ENCODE measurements at places on chromosomes 1 and 21. TPM values are rescaled to one million over a fixed set of nuclear protein-coding genes. Genes with fewer than 3 reads are reported as not detected.

DNA sequence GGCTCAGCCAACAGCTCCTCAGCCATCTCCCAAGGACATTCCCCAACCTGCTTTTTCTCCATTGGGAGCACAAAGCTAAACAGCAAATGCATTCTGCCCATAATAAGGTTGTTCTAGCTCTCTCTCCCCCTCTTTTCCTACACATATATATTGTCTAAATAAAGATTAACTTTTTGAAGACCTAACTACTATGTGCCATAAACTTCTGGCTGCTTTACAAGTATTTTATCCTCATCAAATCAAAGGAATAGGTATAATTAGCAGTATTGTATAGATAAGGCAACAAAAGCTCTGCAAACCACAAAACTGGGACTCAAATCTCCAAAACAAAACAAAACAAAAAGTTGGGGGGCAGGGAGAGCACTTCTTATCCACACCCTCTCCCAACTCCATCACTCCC is 43.4 kb downstream of the TGFBR3 start:
- no peak for DNase-seq

DNA sequence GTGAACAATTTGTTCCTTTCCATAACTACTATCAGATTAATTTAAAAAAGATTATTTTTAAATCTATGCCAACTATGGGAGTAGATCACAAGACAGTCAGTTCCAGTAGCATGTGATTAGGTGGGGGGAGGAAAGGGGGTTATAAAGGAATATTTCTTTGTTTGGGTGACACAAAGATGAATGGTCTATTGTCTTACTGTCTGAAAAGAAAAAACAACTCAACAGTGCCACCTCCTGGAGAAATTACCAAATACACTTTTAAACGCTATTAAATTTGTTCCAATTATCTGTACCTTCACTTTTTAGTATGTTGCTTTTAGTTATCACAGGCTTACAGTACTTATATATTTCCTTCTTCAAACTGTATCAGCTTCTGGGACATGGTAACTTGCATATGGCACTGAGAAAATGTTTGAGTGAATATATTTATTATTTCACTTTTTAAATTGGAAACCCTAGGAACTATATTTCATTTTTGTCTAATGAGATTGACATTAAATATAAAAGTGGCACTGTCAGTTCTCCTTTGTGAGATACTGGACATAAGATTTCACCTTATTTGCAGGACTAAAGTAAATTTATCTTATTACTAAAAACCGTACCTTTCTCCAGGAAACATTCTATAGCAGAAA is 1.7 kb upstream of the SORT1 start:
- peak; percentile 46 for DNase-seq

- DNase-seq: no peak
Observed at GRCh38 chr1:23395849-23396248, 26.2 kb upstream of the ZNF436 start.

- DNase-seq: no peak
Observed at GRCh38 chr1:151891512-151891911, 17.8 kb downstream of the THEM4 start.

GRCh38 chr1:29631361-29631760 is 395.0 kb downstream of the PTPRU start:
- DNase-seq: no peak

GRCh38 chr1:18932387-18932786 is 24.1 kb downstream of the IFFO2 start:
- no peak for DNase-seq

DNA sequence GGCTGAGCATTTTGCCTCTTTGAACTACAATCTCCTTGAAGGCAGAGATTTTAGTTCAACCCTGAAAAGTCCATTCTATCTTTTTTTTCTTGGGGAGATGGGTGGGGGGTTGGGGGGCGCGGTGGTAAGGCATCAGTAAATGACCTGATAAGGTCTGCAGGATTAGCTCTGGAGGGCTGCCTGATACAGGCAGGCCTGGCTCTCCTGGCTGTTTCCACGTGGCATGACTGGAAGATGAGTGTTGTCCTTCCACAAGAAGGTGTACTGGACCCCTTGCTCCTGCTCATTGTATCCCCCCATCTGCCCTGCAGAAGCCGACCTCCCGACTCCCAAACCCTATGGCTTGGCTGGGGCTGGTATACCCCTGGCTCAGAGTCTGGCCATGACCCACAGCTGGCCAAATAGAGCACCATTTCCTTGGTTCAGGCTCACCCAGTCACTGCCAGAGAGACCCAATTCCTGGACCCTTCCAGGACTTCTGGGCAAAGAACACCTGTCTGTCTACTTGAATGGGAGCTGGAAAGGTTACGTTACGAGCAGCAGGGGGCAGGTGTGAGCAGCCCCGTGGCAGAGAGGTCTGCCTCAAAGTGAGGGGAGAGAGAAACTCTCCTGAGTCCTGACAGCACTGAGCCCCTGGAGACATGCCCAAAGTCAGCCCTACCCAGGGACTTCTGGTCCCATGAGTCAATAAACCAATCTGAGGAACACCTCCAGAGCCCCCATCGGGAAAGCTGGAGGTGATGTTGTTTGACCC is 17.0 kb downstream of the DHRS3 start:
- no peak for DNase-seq

- no peak for DNase-seq
Observed at GRCh38 chr1:40701684-40702083, 10.2 kb downstream of the NFYC start.

DNA sequence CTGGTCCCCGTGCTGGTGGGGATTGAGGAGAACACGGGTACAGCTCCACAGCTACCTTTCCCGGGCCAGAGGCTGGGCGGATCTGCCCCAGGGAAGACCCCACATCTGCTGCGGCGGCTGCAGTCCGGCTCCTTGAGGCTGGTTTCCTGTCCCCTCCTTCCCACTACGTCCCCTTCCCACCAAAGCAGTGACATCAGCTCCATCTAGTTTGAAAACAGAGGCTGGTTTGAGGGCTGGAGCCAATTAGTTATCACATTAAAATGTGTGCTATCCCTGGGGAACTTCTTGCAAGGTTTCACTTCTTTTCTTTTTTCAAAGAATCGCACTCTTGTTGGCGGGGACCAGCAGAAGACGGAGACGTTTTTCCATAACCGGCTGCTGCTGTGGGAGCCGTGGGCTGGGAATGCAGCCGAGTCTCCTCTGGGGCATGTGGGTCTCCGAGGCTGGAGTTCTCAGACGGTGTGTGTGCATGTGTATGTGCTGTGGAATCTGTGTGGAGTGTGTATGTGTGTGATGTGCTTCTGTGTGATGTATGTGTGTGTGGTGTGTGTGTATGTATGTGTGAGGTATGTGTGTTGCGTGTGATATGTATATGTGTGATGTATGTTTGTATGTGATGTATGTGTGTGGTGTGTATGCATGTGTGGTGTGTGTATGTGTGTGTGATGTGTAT is 8.9 kb upstream of the PCBP3 start:
- no peak for DNase-seq

- no peak for DNase-seq
Observed at GRCh38 chr1:46131093-46131492, 1.3 kb downstream of the PIK3R3 start.

- DNase-seq: no peak
Observed at GRCh38 chr1:94617134-94617805, 75.7 kb upstream of the F3 start.

GRCh38 chr1:93804412-93804811 is 74.6 kb downstream of the DNTTIP2 start:
- DNase-seq: peak; percentile 58

GRCh38 chr1:181442181-181442525 is 41.2 kb upstream of the CACNA1E start:
- no peak for DNase-seq

Gene GUCA2B
- polyA plus RNA-seq: not detected

Gene HUNK
- polyA plus RNA-seq: 2.1 TPM

Gene SPRR1B
- not detected for polyA plus RNA-seq

Gene COL24A1
- 0.75 TPM for polyA plus RNA-seq

Gene VSIG8
- not detected for polyA plus RNA-seq

Gene RPE65
- polyA plus RNA-seq: 0.42 TPM

Gene DIO1
- 1.7 TPM for polyA plus RNA-seq

Gene LZIC
- polyA plus RNA-seq: 104 TPM

Gene PCP4
- 15.4 TPM for polyA plus RNA-seq

Gene E2F2
- 4.8 TPM for polyA plus RNA-seq
